ENCODE measurements at places on chromosomes 7 and 10. TPM values are rescaled to one million over a fixed set of nuclear protein-coding genes. Genes with fewer than 3 reads are reported as not detected.

Gene DMTF1
- 22.6 TPM for total RNA-seq

Gene MMP21
- total RNA-seq = not detected

Gene CYP3A4
- total RNA-seq = not detected

Gene TMEM130
- 0.26 TPM for total RNA-seq

Gene SH2D4B
- total RNA-seq = 0.03 TPM

Gene SYNPO2L
- total RNA-seq = not detected

Gene ADGRA1
- total RNA-seq = 0.09 TPM

Gene NUTM2A
- total RNA-seq = 0.14 TPM

Data from A549 treated with CORT108297 at 1 μM for 4 hours (cell line).